ENCODE measurements at places on chromosomes 3 and 15.

- no peak for DNase-seq
Observed at GRCh38 chr15:31732726-31733125, 297.6 kb upstream of the CHRNA7 start.

DNA sequence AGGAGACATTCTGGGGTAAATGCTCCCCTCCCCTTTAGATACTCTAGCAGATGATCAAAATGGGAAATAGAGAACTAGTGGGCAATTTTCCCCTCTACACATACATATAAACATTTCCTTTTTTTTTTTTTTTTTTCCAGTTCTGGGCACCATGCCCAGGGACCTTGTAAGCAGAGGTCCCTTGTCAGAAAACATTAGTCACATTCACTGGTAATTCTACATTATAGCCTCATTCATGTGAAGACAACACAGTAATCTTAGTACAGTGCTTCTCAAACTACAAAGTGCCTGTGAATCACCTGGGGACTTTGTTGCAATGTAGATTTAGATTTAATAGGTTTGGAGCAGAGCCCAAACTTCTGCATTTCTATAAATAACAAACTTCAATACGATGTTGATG is 60.1 kb upstream of the ACTC1 start:
- peak; percentile 64 for DNase-seq

DNA sequence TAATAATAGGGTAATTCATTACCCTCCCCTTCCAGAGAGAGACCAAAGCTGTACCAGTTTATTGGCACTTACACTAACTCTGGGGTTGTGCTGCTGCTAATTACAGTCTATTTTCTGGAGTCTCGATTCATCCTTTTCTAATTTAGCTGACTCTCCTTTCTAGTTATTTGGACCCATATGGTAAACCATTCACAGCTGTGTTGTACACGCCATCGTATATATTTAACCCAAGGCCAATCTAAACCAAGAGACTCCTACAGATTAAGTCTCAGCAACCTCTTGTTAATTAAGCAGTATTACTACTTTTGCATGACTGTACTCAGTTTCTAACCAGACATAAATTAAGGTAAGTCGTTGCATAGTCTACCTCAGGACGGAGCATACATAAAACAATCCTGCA is 22.5 kb downstream of the ANXA2 start:
- no peak for DNase-seq

DNA sequence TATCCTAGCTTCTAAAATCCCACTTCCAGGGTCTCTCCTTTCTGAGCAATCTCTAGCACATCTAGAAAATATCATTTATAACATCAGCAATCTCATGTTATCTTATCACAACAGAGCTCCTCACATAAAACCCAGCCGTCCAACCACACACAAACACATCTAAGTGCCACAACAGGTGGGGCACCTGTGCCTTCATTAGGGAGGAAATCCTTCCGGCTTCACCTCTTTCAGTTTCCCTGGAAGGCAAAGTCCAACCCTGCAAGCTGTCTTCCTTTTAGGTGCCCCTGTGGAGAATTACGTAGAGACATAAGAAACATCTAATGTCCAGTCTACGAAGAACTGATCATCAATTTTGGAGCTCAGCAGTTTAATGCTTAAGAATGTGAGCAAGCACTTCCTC is 1.6 kb downstream of the ZDHHC3 start:
- DNase-seq: no peak

DNA sequence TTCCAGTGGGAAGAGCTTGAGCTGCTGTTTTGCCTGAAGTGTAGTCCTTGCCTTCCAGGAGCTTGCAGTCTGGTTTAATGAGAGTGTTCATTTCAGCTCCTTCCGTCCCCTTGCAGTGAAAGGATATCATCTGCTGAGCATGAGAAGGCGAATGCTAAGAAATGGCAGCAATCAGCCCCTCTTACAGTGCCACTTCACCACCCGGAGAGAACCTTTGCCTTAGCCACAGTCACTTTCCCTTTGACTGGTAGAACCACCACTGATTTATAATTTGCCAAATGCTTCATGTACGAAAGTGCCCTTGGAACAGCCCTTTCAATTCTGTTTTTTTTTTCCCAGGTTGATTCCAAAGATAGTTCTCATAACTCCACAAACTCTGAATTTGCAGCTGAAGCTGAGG is 11.5 kb downstream of the TATDN2 start:
- no peak for DNase-seq

DNA sequence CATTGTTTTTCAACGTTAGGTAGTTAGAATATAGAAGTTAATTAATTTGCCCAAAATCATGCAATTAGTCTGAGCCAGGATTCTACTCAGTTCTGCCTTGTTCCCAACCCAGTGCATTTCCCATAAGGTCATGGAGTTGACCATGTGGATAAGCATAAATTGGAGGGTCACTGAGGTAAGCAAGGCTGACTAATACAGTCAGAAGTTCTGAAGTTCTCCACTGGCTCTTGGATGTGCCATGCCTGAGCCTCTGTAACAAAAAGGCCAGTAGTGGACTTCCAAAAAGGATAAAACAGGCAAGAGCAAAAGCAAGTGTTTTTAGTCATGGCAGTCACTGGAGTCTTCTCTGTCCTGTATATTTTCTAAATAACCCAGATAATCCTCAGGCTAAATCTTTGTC is 124.4 kb upstream of the PHLDB2 start:
- DNase-seq: no peak

GRCh38 chr3:55332176-55332575 is 154.9 kb downstream of the WNT5A start:
- DNase-seq: no peak

DNA sequence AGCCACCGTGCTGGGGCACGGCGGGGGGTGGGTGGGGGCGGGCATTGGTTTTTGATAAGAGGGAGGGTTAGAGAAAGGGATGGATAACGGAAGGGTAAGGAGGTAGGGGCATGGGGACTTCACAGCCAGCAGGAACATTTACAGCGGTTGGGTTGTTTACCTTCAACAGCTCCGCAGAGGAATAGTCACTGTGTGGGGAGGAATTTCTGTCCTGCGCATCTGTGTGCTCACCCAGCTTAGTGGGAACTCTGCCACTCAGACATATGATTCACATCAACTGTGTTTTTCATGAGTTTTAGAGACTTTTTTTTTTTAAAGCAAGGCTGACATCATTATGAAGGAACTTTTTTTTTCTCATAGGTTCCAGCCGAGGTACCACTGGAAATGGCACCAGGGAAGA is 19.6 kb downstream of the CHRD start:
- no peak for DNase-seq

DNA sequence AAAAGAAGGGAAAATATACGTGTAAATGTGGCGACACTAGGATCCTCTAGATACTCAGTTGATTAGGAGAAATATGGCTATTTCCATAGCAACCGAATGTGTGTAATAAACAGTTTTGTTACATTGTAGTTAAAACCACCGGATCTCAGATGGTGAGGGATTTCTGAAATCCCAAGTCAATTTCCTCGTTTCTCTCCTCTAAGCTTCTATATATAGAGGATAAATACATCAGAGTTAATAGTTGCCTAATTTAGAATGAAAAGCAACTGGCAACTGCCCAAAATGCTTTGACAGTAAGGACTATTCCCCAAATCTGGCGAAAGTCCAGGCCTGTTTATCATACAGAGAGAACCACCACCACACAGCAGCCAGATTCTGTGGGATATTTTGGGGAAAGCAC is 112.6 kb downstream of the GABRB3 start:
- DNase-seq: no peak

DNA sequence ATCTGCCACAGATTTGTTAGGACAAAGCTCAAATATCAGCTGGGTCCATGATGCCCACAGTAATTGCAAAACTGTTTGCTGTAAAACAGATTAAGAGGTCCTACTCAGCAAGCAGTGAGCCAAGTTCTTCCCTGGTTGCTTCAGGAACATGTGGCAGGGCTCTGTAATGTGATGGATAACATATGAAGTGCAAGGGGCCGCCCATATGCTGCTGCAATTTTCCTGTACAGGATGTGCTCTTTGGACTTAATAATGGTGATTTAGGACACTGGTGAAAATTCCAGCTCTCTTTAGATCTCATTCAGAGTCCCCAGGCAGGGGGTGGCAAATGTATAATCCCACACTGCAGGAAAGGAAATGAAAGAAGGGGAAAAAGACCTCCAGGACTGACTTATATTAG is 289.4 kb downstream of the LSAMP start:
- no peak for DNase-seq

DNA sequence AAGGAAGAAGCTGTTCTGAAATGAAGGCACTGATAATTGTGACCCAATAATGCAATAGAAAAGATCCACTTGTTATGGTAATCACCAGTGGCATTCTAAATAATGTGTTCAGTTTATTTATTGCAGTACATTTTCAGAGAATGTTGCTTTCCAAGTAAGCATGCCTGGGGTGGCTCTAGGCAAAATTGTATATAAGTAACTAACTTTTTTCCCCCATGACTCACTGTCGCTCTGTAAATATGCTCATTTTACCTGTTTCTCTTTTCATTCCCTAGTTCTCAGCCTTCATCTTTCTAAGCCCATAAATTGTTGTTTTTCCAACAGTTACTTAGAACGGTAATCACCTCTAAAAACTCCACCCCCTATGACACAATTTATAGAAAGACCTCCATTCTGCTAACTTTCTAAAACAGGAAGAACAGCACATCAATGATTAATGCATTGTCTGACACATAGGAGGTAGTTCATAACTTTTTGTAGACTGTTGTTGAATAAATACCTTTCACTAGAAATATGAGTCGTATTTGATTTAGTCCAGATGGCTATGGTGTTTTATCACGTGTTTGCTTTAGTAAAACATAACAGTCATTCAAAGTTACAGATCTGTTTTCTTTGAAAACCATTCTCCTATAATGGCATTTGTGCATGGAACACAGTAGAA is 143.1 kb downstream of the LSAMP start:
- DNase-seq: no peak

DNA sequence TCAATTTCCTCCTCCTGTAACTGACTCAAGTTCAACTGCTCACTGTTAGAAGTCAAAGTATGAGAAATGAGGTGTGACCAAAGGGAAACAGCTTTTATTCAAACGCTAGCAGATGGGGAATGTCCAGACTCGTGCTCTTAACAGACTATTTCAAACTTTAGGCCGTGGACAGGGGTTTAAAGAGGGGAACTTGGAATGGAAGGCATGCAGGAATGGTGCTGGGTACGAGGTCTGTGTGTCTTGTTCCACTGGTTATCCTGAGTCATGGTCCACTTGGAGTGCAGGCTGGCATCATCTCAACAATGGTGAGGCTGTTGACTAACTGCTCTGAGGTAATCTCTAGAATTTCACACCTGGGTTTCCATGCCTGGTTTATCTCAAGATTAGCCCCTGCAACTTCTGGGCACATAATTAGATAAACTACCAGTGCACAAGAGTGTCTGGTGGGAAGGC is 22.9 kb upstream of the DNAAF4 start:
- no peak for DNase-seq

GRCh38 chr15:77384589-77385359 is 35.1 kb downstream of the PEAK1 start:
- no peak for DNase-seq

GRCh38 chr15:50355980-50356379 is 982 bp upstream of the GABPB1 start:
- DNase-seq: no peak

- DNase-seq: no peak
Observed at GRCh38 chr15:51170882-51171633, 76.4 kb upstream of the TNFAIP8L3 start.

- peak; percentile 45 for DNase-seq
Observed at GRCh38 chr3:163490119-163490518, 1588.2 kb downstream of the SI start.

DNA sequence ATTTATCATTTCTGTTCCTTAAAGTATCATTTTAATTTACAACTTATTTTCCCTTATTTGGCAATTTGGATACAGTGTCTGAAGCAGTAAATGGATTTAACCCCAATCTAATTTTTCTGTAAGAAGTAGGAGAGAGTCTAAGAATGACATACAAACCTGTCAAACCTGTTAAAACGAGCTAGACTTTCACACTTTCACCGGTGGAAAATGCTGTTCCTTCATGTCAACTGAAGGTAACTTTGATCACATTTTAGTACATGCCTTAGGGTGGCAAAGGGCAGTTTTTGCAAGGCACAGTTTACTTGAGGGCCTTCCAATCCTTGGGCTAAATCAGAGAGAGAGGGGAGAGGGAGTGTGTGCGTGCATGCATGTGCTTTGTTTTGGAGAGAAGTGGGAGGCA is 221.4 kb downstream of the THSD4 start:
- no peak for DNase-seq

GRCh38 chr3:60827666-60828065 is 423.6 kb downstream of the FHIT start:
- DNase-seq: no peak

- no peak for DNase-seq
Observed at GRCh38 chr3:36864180-36865053, 80.4 kb downstream of the TRANK1 start.

DNA sequence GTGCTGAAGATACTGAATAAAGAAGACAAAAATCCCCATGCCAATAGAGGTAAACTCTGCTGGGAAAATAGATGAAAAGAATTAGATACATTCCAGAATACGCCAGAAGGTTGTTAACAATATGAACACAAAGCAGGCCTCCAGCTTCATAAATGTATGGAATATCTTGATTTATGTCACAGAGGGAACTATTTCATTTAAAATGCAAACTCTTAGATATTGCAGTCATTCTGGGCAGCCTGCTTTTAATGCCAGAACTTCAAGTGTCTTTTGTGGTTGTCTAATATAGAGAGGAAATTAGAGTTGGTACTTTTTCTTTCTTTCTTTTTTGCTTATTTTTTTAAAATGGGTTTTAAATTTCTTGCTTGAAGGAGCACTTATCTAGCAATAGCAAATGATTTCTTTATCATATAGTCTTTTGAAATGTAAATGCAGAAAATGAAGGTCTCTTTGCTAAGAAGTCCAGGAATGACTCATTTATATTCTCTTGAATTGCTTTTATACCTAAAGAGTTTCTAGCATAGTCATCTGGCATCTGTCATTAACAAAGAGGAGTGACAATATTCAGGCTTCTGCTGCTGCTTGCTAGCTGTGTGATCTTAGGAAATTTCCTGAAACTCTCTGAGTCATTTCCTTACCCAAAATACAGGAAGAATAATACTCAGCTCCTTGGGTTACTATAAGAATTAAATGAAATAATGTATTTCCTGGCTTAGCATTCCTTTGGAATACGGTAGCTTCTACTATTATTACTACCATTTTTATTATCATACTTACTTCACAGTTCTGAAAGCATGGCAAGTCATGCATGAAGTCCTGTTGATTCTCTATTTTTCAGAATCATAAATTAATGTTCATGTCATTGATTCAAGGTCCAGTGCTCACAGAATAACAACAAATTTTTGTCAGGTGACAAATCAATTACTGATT is 527.6 kb downstream of the DIPK2A start:
- DNase-seq: peak; percentile 32

- no peak for DNase-seq
Observed at GRCh38 chr15:44554934-44555723, 18.2 kb downstream of the EIF3J start.

DNA sequence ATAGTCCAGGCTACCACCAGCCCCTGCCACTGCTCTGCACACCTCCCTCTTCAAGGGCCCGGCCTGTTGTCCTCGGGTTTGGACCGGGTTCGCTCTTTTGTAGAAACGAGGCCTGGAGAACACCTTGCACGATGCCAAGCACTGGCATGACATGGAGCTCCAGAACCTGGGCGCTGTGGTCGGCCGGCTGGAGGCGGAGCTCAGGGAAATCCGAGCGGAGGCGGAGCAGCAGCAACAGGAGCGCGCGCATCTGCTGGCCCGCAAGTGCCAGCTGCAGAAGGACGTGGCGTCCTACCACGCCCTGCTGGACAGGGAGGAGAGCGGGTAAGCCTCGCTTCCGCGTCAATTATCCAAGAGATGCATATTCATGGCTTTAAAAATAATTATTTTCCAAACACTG is 72.4 kb downstream of the BFSP2 start:
- no peak for DNase-seq
